ENCODE measurements at places on chromosomes 12 and 14.

DNA sequence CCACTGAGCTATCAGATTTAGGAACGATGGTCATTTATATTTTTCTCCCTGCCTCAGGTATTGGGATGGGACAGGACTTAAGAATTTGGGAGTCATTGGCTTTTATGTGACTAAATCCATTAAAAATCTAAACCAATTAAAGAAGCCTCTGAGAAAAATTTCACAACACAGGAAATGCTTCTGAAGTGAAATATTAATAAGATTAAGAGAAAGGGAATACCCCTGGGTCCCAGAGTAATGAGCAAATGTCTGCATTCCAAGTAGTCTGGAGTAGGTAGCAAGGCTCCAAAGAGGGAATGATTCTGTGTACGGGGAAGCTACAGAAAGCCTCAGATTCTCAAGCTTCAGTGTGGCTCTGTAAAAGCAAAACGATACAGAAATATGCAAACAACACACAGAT, 707 bp upstream of the MED6 start:
- no peak for DNase-seq

GRCh38 chr12:54390668-54391551, 6.4 kb upstream of the ZNF385A start:
- DNase-seq: peak; percentile 84

GRCh38 chr12:57797933-57798332, 15.3 kb downstream of the TSFM start:
- DNase-seq: no peak

DNA sequence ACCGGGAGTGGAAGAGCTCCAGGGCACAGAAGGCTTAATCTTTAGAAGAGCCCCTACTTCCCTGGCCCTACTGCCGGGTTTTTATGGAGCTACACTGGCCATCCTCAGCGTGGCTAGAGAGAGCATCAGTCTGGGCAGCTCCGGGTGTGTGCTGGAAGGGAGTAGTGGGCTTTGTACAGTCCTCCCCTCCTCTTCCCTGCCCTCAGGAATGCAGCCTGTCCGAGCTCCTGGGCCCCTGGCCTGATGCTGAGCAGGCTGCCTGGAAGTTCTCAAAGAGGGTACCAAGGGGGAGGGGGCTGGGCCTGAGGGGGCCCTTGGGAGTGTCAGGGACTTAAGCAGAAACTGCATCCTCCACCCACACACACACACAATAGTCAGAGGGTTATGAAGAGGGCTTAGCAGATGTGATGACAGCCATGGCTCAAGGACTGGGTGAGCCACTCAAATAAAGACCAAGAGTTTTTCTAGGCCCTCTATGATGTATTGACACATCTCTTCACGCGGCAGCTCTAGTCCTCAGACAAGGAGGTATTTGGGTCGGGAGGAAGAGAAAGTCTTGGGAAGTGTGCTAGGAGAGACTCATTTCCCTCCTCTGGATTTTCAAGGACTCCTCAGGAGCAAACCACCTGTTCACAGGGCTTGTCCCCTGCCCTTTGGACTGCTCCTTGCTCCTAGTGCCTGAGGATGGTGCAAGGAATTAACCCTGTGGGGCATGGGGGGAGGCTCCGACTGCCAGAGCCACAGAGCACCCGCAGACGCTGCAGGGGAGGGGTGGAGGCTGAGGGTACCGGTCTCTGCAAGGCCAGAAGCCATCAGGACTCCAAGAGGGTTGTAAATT, 16.5 kb upstream of the FIGNL2 start:
- no peak for DNase-seq

- DNase-seq: no peak
Measured at GRCh38 chr12:93780101-93780641, 103.0 kb downstream of the CRADD start.

DNA sequence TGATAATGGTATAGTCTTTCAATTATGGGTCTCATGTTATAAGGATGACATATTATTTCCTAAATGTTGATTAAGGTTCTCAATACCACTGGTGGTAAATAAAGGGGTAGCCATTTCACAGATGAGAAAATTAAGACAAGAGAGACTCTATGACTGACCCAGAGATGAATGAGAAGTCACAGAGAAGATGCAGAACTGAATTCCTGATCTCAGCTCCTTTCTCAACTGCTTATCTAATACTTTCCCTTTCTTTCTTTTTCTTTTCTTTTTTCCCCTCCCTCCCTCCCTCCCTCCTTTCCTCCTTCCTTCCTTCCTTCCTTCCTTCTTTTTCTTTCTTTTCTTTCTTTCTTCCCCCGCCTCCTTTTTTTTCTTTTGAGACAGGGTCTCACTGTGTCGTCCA, 8.3 kb upstream of the PTGR2 start:
- no peak for DNase-seq

- DNase-seq: no peak
Measured at GRCh38 chr12:98885778-98886177, 240.7 kb downstream of the APAF1 start.

GRCh38 chr14:101098641-101099040, 195.1 kb upstream of the RTL1 start:
- DNase-seq: no peak

DNA sequence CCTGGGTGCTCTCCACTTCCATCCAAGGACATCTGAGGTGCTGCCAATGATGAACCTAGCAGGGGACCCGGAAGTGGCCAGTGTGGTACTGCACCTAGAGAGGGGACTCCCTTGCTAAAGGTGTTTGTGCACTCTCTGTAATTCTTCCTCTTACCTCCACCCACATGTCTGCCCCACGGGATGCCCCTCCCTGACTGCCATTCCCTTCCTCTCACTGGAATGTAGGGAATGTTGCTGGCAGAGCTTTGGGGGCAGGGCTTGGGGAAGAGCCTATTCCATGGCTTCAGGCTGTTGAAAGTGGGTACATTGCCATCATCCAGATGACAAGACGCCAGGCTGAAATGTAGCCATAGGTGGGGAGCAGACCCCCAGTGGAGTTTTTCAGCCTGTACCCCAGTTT, 153.2 kb downstream of the SMOC1 start:
- no peak for DNase-seq

Measured in activated CD8-positive, alpha-beta T cell treated with anti-CD3 and anti-CD28 coated beads for 36 hours (primary cell).